ENCODE measurements at places on chromosomes 6 and 20. TPM values are rescaled to one million over a fixed set of nuclear protein-coding genes. Genes with fewer than 3 reads are reported as not detected.

Gene SLC35D3
- not detected for total RNA-seq

Gene EIF6
- total RNA-seq: 232 TPM

Gene TCP11
- total RNA-seq: not detected

Gene TNNC2
- total RNA-seq: not detected

Gene PARD6B
- total RNA-seq: 6.3 TPM

Gene SLC2A10
- not detected for total RNA-seq

Gene OLIG3
- not detected for total RNA-seq

Measured in activated T-helper 1 cell treated with anti-CD3 and anti-CD28 coated beads, Interleukin-12 subunit alpha, Interleukin-12 subunit beta, Interleukin-2, Interleukin-4 antibody, amounts not matched to agents 30 ng/mL and 10 ng/mL and 1 ng/mL, durations not matched to agents 14 hours and 24 hours and 36 hours (primary cell).